Umbilical cord (tissue), 2 donors: ENCODE measurements at places on chromosomes 6 and 20. TPM values are rescaled to one million over a fixed set of nuclear protein-coding genes. Genes with fewer than 3 reads are reported as not detected.

ADISSP gene
- 7.7 TPM for total RNA-seq

COL20A1 gene
- 1.2 TPM for total RNA-seq

EGFL8 gene
- 1.9 TPM for total RNA-seq

DNA sequence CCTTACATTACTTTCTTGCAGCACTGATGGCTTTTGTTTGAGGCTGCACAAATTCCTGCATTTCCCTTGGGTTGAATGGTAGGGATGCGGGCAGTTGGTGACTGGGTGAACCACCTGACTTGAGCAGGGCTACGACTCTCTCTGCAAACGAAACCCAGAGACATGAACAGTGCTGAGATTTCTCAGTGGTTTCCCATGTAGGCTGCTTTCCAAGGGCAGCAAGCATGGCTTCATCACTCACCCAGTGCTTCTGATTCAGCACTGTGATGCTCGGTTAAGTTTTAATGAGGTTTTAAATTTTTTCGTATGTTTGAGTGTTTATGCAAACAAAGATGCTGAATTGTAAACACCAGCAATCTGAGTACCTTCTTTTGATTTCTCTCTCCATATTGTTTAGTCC lies 127.2 kb downstream of the MTHFD1L start:
- no peak for DNase-seq

NMBR gene
- total RNA-seq: 0.48 TPM

ALDH5A1 gene
- total RNA-seq: 3.4 TPM

FNDC11 gene
- 1.2 TPM for total RNA-seq

DNA sequence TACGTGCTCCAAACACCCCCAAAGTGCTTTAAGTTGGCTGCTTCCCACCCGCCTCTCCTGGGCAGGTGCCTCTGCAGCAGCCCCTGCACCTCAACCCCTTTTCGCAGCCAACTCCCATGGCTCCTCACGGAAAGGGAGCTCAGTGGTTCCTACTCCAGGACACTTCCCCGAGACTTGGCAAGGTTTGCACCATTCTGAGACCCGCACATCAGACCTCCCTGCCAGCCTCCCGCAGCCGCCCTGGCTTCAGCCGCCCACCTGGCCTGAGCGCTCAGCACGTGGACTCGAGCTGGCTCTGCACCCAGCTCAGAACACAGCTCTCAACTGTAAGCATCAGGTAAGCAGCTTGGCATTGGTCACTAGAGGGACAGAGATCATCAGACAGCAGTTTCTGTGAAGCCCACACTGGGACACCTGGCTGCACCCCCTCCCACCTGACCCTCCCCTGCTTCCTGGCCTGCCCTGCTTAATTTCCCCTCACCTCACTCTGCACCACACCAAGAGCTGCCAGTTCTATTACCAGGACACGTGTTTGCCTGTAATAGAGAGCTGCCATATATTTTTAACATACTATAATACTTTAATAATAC lies 28.5 kb downstream of the GMDS start:
- no peak for DNase-seq

DNA sequence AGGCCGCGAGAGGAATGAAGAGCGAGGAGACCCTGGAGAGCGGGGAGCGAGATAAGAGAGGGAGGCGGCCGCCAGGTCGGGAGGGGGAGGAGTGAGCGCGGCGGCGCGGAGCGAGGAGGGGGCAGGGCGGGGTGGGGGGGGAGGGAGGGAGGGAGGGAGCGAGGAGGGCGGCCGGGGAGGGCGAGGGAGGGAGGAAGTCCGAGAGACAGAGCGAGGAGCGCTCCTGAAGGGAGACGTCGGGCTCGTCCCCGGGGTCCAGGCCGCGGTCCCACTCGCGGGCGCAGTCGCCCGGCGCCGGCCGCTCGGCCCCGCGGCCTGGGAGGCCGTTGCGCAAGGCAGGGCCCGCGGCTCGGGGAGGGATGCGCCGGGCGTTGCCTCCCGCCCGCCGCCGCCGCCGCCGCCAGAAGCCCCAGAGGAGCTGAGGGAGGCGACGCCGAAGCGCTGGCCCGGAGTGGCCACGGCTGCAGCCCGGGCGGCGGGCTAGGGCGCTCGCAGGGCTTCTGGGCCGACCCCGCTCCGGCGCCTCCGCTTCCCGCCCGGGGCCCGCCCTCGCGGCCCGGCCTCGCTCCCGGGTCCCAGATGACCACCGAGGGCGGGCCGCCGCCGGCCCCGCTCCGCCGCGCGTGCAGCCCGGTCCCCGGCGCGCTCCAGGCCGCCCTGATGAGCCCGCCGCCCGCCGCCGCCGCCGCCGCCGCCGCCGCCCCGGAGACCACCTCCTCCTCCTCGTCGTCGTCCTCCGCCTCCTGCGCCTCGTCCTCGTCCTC lies at the start of gene FOXF2:
Gene FOXF2 (plus strand): TSS at position 208 of the 764 bp plus-strand sequence. CDS start 372 bp downstream, at position 580.
- no peak for DNase-seq

DNA sequence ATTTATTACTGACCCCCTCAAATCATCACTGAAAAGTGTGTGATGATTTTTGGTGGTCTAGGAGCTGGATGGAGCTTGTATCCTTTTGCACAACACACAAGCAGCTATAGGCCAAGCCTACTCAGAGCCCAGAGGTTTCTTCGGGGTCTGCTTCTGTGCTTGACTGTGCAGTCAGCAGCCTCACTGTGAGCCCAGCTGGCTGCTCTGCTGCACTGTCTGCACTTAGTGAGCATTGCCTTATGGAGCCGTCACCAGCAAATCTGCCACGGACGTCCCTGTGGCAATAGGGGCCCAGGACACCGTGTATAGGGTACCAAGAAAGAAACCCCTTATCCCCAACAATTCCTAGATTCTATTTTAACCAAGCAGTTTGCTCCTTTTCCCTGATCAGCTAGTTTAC lies 38.6 kb upstream of the GMPR start:
- peak; percentile 55 for DNase-seq

BCKDHB gene
- total RNA-seq: 12.5 TPM

TPBG gene
- total RNA-seq: 5.8 TPM

ERVFRD-1 gene
- total RNA-seq: 0.48 TPM

- DNase-seq: no peak
Observed at GRCh38 chr6:19562468-19562867, 274.7 kb upstream of the ID4 start.

- DNase-seq: peak; percentile 63
Observed at GRCh38 chr6:62283796-62284411, 2.1 kb downstream of the KHDRBS2 start.

ELOVL4 gene
- 6.7 TPM for total RNA-seq

DNA sequence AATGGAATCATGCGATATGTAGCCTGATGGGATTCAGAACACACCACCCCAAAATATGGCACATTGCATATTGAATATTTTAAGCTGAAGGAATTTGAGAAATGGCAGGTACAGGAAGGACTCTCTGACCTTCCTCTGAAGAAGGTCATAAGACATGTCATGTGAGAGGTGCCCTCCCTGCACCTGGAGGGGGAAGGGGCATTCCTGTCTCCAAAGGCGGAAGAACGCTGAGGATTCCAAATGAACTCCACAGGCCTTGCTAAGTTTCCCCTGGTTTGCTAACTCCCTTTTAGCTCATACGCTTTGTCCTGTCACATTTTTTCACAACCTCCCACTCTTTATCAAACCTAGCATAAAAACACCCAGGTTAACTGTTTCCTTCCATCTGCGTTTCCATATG lies 347.8 kb downstream of the CDKAL1 start:
- no peak for DNase-seq

PPP1R3G gene
- 8.9 TPM for total RNA-seq

OOEP gene
- total RNA-seq: not detected

MYBL2 gene
- 0.24 TPM for total RNA-seq

- no peak for DNase-seq
Observed at GRCh38 chr20:37479925-37480691, 40.9 kb upstream of the NNAT start.

HINT3 gene
- total RNA-seq: 41.9 TPM

- no peak for DNase-seq
Observed at GRCh38 chr6:101150226-101150625, 243.3 kb upstream of the GRIK2 start.

EPB41L1 gene
- total RNA-seq: 7.5 TPM

C6orf58 gene
- total RNA-seq: not detected

- no peak for DNase-seq
Observed at GRCh38 chr6:35296931-35297600, 552 bp upstream of the DEF6 start.

DNA sequence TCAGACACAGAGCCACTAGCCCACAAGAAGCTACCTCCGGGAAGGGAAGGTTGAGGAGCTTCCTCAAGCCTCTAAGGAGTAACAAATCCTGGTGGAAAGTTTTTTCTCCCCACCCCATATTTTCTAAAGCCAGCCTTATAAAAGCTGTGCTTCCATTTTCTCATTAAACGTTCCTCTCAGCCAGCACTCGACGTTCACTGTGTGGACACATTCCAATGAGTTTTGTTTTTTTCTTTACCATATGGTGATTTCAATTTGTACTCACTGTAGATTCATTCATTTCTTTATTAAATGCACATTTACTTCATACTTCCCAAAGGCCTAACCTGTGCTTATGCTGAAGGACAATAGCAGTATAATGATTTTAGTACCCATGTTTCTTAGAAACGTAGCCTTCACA lies 194.4 kb upstream of the FLRT3 start:
- no peak for DNase-seq

- DNase-seq: peak; percentile 60
Observed at GRCh38 chr6:4032475-4032874, 46.5 kb downstream of the FAM217A start.

COL10A1 gene
- total RNA-seq: 2.2 TPM

DNA sequence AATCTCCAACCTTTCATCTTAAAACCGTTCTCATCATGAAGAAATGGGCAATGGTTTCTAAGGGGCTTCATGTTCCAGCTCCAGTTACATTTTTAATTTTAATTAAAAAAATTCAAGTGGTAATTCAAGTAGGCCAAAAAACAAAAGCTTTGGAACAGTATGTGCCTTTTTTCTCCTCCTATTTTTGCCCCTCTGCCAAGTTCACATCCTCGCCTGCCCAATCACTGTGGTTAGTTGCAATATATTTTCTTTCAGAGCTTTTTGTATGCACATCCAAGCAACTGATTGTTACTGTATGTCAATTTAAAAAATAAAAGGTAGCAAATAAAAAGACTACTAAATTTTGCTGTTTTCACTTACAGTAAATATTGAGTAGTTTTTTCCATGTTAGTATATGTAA lies 99.8 kb upstream of the B3GAT2 start:
- no peak for DNase-seq
